ENCODE measurements at places on chromosomes 11 and 22.

GRCh38 chr11:8228231-8228630 lies 35.4 kb downstream of the LMO1 start:
- no peak for DNase-seq

DNA sequence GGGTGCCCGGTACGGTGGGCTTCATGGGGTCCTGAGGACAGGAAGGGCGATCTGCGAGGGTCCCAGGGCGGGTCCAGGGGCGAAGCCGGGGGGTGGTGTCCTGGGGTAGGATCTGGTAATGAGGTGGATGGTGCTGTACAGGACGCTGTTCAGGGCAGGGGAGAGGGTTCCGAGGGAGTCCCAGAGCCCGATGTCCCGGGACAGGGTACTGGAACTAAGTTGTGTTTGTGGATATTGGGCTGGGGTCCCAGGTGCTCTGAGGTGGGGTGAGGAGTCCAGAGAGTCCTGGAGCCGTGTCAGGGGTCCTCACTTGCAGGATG lies 426 bp downstream of the LZTR1 start:
- DNase-seq = no peak

DNA sequence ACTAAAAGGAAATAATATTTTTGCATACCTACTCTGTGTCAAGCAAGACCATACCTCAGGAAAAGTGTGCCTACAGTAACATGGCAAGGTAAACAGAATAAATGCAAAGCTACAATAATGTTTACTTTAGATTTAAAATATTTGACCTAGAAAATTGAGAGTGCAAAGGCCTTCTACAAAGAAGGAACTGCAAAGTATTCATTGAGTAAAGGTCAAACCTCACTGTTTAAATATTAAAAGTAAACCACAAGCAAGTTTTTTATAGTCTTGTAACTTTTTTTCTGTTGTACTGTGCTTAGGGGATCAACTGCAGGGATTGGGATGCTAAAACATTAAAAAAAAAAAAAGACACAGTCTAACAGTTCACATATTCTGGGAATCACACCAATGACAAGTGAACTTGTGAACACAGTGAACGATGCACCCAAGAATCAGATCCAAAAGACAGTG lies 48.8 kb downstream of the CWF19L2 start:
- DNase-seq = no peak

DNA sequence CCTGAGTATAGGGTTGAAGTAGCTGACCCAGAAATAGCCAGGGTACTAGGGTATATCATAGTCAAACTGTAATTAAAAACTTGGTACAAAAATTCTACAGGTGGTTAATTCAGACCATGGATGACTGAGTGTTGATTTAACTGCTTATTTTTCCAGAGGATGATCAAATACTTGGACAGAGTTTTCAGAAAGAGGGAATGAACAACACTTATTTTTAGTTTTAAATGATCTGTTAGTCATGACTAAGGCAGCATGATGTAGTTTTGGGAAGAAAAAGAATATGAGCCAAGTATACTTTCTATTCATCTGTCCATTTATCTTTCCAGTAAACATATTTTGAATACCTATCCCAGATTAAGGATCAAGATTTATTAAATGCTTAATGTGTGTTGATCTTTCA lies 19.8 kb upstream of the CCDC89 start:
- no peak for DNase-seq

DNA sequence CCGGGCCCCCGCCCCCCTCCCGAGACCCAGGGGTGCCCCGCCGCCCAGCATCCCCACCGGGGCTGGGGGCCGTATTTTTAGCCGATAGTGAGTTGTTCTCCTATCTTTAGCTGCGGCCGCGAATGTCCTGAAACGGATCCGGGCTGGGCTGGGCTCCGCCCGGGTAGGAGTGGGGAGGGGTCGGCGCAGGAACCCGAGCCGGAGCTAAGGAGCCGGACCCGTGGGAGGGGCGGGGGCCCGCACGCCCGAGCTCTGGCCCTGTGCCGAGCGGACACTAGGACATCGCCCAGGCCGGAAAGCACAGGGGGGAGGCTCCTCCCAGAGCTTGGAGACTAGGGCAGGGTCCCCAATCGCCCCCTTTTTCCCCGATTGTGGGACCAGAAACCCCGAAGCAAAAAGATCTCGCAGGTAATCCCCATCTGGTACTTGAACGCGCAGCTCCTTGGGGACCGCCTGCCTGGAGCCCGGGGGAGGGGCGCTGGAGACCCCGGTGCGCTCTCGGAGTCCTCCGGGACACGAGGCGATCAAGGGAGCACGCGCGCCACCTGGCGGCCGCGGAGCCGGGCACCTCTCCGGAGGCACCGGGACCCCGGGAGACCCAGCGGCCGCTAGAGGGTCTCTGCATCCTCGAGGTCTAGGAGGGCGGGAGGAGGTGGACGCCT lies 669 bp downstream of the CDC42EP2 start:
- DNase-seq = peak; percentile 91

GRCh38 chr11:114251815-114252337 lies 44.3 kb upstream of the NNMT start:
- no peak for DNase-seq

DNA sequence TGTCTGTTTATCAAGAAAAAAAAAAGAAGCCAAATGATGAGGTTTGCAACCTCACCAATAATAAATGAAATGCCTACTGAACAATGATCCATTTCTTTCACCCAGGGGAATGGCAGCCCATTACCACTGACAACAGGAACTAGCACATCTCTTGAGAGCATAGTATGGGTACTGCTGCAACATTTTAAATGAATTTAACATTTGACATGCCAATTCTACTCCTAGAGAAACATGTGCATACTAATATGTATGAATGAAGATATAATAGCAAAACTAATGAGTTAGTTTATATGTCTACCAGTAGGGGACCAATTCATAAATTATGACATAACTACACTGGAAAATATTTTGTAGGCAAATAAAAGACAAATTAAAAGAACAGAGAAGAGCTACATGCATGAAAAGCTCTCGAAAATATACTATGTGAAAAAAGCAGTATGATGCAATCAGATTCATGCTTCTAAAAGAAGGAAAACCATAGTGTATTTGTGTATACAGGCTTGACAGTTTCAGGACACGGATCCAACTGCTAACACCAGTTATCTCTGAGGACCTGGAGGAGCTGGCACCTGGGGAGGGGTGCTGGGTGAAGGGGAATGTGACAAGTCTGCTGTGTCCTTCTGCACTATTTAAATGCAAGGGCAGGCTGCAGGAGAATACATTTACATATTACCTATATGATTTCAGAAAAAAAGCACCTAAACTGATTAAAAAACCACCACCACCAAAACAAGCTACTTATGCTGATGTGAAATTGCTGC lies 6.9 kb downstream of the SMCO4 start:
- no peak for DNase-seq

DNA sequence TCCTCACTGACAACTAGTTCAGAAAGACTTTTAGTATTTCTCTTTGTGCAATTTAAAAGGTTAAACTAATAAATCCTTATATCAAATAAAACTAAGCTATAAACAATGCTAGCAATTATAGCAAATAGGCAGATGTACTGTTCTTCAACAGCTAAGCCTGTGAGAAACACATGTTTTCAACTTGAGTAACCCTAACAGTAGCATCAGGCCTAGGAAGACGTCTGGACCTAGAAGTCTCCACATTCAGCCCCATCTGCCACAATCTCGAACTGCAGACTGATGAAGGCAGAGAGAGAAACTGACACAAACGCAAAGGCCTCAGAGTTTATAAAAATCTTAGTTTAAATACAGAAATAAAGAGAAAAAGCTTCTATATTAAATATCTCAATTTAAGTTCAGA lies 2.5 kb downstream of the ST13 start:
- DNase-seq = no peak

GRCh38 chr11:23336961-23337360 lies 476.7 kb upstream of the CCDC179 start:
- DNase-seq = no peak

- no peak for DNase-seq
These were observed 3.7 kb upstream of the RANGAP1 start for GRCh38 chr22:41289671-41290070.

DNA sequence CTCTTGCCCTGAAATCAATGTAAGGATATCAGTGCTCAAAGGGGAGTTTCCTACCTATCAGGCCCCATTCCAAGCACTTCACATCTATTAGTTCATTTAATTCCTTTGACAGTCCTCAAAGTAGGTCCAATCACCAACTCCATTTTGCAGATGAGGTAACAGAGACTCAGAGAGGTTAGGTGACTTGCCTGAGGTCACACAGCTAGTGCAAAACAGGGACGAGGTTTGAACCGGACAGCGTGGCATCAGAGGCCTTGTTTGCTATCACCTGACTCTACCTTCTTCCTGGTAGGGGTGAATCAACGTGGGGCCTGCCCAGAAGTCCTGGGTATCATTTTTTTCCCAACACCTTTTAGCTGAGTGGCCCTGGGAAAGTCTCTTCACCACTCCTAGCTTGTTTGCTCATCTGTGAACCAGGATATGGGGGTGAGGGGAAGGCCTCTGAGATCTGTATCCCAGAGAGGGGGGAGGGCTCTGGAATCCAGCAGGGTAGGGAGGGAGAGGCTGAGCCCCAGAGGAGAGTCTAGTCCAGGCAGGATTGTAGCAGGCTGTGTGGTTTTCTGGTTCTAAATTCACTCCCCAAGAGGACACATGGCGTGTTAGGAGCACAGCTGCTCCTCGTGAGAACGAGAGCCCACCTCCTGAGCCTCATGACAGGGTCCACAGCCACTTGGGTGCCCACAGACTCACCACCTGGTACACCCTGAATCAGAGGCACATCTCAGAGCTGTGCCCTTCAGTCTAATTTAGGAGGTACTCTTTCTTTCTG lies 174.7 kb downstream of the MN1 start:
- no peak for DNase-seq

DNA sequence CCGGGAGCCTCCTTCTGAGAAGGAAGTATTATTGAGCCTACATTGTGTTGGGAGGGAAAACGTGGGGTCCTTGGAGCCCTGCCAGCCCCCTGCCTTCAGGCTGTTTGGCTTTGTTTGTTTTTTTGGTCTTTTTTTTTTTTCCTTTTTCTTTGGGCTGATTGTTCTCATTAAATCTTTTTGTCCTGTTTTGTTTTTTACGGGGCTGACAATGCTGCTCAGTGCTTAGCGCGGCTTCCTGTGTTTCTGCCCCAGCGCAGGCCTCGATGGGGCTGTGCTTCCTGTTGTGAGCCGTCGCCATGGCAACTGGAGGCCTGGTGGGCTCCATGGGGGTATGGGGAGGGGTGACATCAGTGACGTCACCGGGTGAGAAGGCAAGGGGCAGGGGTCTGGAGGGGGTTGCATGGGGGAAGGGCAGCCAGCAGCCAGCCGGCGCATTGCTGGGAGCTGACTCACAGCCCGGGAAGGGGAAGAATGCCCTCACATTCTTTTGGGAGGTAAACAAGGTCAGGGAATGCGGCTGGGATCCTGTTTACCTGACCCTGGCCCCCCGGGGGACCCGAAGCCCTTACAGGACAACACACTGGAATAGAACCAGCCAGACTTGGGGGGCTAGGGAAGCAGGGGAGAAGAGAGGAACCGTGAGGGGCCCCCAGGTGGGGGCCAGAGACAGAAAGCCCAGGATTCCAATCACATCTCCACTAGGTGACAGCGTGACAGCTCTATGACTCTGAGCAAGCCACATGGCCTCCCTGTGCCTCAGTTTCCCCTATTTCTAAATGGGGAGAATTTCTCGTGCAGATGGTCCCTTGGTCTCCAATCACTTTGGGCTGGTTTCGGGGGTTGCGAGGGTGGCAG lies 22.2 kb upstream of the CBX7 start:
- DNase-seq = peak; percentile 87

DNA sequence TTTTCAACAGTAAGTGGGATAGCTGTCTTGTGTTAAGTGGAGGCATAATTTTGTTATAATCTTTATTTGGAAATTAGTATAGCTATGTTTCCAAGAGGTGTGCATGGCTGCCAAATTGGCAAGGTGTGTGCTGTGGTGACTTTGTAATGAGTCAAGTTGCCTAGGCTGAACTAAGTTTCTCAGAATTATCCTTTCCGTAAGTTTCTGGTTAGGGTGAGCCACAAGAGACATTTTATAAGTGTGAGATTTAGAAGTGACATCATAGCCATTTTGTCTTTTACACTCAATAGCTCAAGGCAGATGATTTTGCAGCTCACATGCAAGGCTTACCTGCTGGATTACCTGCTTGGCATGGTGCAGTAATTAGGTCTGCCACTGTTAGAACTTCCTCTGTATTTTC lies 90.3 kb downstream of the C11orf87 start:
- DNase-seq = no peak

GRCh38 chr11:16082095-16083055 lies 274.0 kb downstream of the SOX6 start:
- no peak for DNase-seq

DNA sequence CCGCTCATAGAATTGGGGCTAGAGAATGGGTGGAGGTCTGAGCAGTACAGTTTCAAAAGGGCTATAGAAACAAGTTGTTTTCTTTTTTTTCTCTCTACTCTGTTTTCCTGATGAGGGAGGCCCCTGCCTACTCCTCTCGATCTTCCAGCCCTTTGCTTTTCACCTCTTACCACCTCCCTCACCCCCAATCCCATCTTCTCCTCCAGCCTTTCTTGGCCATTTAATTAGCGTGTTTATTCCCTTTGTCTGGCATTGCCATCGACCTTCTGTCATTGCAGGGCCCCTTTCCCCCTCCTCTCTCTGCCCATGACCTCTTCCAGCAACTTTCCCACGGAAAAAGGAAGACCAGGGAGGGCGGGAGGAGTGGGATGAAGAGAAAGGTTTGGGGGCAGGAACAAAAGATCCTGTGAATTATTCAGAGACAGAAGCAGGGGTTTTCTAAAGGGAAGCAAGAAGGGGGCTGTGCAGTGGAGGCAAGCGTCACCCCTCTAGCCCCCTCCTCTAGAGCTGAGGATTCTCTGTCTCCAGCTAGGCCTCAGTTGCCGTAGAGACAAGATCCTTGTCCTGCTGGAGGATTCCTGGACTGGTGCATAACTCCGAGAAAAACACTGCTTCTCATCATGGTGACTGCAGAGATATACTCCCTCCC lies 12.9 kb downstream of the DTX4 start:
- no peak for DNase-seq

DNA sequence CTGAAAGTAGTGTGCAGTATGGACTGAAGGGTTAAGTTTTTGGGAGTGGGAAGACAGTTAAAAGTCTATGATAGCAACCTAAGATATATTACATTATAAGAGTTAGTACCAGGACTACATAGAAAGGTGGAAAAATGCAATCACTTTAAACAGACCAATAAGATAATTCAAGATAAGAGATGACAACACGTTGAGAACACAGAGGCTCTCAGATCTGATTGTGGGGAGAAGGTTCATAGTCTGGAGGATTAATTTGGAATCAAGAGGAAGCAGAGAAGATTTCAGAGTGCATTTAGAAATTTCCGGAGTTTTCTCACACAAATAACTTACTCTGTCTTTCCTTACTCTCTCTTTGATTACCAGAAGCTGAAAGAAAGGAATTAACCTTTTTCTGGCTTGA lies 441 bp downstream of the CASP5 start:
- DNase-seq = no peak

- DNase-seq = no peak
These were observed 41.7 kb downstream of the THAP12 start for GRCh38 chr11:76339221-76339620.
